ENCODE measurements at places on chromosomes 3 and 15.

- DNase-seq: no peak
Observed at GRCh38 chr15:84034578-84035398, 200.8 kb upstream of the GOLGA6L4 start.

- DNase-seq: peak; percentile 74
Observed at GRCh38 chr3:194082743-194083636, 53.0 kb upstream of the HES1 start.

DNA sequence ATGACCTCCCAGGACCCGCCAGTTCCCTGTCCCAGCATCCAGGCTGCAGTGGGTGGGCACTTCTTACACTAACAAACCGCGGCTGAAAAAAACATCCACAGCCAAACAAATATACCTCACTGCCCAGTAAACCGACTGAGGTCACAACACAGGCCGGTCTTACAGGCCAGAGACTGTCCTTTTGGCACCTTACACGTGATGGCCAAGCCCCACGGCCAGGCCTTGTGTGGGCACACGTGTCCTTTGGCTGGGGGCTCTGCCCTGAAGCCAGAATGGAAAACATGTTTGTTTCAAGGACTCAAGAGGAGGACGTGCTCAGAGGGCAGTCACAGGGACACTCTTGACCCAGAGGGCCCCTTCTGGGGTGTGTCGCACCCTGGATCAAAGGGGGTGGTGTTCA, 9.8 kb downstream of the SLC38A3 start:
- no peak for DNase-seq

- no peak for DNase-seq
Observed at GRCh38 chr3:23161896-23162570, 41.1 kb upstream of the UBE2E2 start.

DNA sequence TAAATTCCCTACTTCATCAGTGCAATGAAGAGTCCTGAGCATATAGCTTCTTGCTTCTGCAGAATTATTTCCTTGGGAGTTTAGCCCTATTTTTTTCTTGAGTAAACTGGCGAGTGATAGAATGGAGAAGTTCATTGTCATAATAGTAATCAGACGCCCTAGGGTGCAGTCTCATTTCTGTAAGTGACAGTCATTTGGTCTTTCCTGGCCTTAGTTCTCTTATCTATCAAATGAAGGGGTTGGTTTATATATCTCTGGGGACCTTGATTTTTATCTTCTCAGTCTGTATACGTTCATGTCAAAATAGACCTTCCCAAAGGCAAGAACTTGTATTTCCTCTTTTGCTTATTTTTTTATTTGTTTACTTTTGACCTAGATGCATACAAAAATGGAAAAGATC, 9.9 kb upstream of the ALPK3 start:
- DNase-seq: no peak

DNA sequence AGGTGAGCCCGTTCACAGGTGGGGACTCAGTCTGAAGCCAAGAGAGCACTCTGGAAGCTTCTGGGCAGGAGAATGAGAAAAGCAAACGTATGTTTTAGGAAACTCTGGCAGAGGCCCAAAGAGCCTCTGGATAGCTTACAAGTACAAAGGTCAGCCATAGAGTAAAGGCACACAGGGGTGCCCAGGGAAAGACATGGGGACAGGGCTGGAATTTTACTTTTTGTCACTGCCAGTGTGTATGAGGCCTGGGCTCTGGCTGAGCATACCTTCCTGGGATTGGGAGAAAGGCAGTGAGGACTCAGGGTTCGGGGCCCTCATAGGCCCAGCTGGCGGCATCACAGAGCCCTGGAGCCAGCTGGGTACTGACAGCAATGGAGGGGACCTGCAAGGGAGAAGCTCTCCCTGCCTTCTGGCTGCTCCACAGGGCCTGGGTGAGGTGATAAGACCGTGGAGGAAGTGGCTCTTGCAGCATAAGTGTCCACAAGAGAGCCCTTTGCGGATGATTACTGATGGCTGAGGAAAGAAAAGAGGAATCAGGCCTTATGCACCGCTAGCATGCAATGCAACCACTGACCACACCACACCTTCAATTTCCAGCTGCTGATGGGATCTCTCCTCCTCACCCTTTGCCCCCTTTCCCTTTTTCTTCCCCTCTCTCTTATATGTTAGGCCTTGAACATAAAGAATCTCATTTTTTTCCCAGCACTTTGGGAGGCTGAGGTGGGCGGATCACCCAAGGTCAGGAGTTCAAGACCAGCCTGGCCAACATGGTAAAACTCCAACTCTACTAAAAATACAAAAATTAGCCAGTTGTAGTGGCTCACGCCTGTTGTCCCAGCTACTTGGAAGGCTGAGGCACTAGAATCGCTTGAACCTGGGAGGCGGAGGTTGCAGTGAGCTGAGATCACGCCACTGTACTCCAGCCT, 25.1 kb upstream of the BCL2L10 start:
- no peak for DNase-seq

GRCh38 chr3:107981471-107982111, 109.2 kb downstream of the CD47 start:
- DNase-seq: peak; percentile 59

- DNase-seq: no peak
Observed at GRCh38 chr15:68051109-68051508, 3.0 kb upstream of the PIAS1 start.

DNA sequence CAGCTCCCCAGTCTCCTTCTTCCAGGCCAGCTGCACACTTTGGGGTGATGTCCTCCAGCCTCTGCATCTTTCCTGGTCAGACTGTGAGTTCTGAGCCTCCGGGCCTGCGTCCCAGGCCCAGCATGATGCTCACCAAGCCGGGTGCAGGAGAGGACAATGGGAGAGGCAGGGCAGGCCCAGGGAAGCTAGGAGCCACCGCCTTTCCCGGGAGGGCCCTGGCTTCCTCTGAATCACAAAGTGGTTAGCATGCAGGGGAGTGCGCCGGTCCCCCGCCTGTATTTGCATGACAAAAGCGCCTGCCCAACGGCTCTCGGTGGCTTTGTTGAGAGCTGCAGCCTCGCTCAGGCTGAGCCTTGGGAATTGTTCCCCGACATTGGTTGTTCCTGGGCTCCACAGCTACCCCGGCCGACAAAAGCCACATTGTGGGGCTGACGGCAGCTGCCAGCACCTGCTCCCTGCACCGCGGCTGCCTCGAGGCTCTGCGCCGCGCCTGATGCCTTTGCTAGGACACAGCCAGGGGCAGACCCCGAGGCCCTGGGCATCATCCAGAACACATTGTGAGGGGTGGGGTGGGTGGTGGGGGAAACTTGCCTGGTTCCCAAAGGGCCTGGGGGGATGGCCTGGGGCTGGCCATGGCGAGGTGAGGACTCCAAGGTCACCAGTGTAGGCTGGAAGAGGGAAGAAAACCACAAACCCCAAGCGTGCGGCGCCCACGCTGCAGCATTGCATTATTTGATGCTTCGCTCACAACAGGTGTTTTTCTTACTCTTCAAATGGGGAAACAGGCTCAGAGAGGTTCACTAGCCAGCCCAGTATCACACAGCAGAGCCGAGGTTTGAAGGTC, 20.0 kb upstream of the KLF13 start:
- peak; percentile 53 for DNase-seq

DNA sequence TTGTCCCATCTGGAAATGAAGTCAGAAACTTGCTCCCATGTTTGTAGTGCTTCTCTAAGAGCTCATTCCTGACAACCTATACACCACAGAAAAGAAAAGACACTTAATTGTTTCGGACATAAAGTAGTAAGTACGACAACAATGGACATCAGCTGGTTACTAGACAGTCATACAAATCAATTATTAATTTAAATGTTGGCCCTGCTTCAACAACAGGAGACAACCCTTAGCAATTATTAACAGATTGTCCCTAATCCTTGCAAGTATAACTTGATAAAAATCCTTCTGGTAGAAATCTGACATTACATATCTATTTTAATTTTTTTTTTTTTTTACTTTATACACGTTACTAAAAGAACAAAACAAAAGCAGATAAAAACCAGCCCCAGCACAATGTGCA, 29.8 kb downstream of the ERICH6 start:
- no peak for DNase-seq

DNA sequence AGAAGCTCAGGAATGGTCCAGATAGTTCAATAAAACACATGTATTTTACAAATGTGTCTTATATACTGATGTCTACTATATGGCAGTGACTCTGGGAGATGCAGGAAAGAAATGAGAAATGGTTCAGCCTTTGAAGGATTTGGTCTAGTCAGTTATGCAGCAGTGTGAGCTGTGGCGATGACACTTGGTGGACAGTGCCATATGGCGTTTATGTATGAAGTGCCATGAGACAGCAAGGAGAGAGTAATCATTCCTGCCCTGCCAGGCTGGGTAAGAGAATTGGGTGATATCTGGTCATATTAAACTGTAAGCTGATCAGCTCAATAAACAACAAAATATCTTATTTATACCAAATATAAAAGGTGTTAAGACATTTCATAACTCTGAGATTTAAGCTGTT, 47.6 kb upstream of the ANP32A start:
- DNase-seq: no peak

DNA sequence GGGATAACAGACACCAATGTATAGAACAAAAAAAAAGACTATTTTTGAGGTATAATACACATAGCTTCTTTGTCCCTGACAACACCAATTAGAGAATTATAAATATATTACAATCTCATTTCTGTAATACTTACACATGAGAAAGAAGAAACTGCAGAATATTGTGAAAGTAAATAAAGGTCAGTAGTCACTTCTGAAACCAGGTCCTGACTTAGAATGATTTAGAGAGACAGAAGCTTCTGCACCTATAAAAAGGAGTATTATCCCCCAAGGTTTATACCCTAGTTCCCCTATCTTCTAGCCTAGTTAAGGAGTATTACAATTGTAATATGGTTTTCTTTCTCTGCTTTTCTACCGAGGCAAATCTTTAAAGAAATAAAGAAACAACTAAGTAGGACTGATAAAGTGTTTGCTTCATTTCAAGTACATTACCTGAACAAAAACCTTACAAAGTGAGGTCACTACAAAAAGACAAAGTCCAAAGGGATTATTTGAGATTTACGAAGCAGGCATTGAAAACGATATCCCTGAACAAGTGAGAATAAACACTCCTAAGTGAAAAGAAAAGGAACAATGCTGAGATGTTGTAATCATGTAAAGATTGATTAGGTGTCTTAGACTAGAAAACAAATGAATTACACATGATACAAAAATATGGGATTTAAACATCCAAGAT, 103.0 kb downstream of the GBE1 start:
- no peak for DNase-seq

GRCh38 chr3:7812490-7812889, 689.1 kb upstream of the LMCD1 start:
- no peak for DNase-seq

GRCh38 chr3:20073683-20074082, 33.4 kb downstream of the KAT2B start:
- no peak for DNase-seq

GRCh38 chr3:127371334-127371733, 83.5 kb upstream of the PRR20G start:
- peak; percentile 10 for DNase-seq

DNA sequence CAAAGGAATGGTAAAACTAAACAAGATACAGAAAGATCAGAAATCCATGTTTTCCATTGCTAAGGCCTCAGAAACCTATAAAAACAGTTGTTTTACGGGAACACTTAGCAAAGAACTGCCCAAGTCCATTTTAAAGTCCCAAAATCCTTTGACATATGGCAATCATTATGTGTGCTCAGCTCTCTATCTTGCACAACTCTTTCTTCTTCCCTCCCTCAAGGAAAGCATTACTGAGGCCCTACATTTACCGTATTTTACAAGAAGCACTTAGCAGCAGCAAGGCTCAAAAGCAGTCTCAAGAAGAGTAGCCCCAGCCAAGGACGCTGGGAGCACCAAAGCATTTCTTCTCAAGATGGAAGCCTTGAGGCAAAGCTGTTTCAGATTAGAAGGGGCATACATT, 169.6 kb upstream of the LRTM1 start:
- no peak for DNase-seq

GRCh38 chr3:171752329-171752728, 58.0 kb downstream of the PLD1 start:
- DNase-seq: no peak

DNA sequence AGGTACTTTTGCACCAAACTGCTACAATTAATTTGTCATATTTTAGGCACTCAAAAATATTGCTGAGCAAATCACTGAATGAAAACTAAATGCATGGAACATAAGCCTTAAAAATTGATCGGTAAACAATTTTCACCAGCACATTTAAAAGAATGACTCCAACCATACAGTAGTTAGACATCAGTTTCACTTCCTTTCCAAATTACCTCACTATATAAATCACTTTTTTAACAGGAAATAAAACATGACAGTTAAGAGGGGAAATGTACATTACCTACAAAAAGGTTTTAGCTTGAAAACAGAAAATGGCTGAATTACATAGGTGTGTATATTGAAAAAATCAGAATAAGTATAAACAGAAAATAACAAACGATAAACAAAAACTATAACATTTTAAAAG, 108.4 kb downstream of the SERPINI1 start:
- DNase-seq: no peak

DNA sequence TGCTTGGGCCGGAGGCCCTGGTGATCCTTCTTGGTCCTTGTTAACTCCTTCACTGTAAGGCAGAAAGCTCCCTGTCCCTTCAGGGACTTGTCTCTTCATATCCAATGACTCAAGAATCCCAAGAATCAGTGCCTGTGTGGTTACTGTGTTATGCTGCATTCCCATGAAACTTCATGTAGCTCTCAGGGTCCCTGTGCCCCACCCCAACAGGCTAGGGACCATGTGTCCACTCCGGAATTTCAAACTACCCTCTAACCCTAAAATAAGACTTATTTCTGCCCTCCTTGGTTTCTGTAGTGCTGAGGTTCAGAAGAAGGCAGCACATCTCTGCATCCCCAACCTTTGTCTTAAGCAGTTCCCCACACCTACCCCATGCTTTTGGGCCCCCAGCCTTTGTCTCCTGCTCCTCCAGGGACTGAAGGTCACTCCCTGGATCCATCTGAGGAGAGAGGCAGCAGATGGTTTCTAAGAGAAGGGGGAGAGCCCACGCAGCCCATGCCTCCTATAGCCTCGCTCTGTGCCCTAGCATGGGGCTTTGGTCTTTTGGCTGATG, 531 bp upstream of the MAP1A start:
- DNase-seq: no peak

DNA sequence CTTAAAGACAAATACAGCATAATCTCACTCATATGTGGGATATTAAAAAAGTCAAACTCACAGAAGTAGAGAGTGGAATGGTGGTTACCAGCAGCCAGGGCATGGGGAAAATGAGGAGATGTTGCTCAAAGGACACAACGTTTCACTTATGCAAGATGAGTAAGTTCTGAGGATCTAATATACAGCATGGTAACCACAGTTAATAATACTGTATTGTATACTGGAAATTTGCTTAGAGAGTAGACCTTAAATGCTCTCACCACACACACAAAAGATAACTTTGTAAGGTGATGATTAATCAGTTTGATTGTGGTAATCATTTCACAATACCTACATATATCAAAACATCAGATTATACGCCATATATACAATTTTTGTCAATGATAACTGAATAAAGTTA, 60.0 kb downstream of the MYH15 start:
- DNase-seq: no peak

DNA sequence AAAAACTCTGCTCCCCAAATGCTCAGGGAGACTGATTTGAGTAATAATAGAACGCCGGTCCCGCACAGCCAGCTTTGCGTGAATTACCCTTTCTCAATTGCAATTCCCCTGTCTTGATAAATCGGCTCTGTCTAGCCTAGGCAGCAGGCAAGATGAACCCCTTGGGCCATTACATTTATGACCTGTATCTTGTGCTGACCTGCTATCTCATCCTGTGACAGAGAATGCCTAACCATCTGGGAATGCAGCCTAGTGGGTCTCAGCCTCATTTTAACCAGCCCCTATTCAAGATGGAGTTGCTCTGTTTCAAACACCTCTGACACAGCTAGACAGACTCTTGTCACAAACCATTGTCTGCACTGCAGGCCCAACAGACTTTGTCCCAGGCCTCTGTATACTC, 13.8 kb upstream of the NUP210 start:
- no peak for DNase-seq
